ENCODE measurements at places on chromosomes 7 and 10. TPM values are rescaled to one million over a fixed set of nuclear protein-coding genes. Genes with fewer than 3 reads are reported as not detected.

PVRIG gene
- not detected for total RNA-seq

TAS2R41 gene
- total RNA-seq: not detected

NYAP1 gene
- total RNA-seq: 21.3 TPM

HOXA3 gene
- 7.0 TPM for total RNA-seq

SPDYE2 gene
- 0.42 TPM for total RNA-seq

TYSND1 gene
- total RNA-seq: 15.3 TPM

PMPCB gene
- total RNA-seq: 44.1 TPM

ABCA13 gene
- total RNA-seq: 3.3 TPM

STEAP1B gene
- total RNA-seq: 20.5 TPM

BTBD16 gene
- 1.2 TPM for total RNA-seq

NKX1-2 gene
- total RNA-seq: not detected

SCART1 gene
- total RNA-seq: 5.0 TPM

RSU1 gene
- 25.1 TPM for total RNA-seq

SFXN2 gene
- total RNA-seq: 12.1 TPM

VGF gene
- total RNA-seq: 1.0 TPM

THSD7A gene
- 16.5 TPM for total RNA-seq

ADAMTS14 gene
- total RNA-seq: 12.1 TPM

ARHGEF5 gene
- 11.0 TPM for total RNA-seq

NUP205 gene
- total RNA-seq: 68.2 TPM

AOAH gene
- total RNA-seq: 10.5 TPM

ZNF365 gene
- not detected for total RNA-seq

All from tibial nerve (tissue), 4 donors.